ENCODE measurements at places on chromosomes 2 and 18.

DNA sequence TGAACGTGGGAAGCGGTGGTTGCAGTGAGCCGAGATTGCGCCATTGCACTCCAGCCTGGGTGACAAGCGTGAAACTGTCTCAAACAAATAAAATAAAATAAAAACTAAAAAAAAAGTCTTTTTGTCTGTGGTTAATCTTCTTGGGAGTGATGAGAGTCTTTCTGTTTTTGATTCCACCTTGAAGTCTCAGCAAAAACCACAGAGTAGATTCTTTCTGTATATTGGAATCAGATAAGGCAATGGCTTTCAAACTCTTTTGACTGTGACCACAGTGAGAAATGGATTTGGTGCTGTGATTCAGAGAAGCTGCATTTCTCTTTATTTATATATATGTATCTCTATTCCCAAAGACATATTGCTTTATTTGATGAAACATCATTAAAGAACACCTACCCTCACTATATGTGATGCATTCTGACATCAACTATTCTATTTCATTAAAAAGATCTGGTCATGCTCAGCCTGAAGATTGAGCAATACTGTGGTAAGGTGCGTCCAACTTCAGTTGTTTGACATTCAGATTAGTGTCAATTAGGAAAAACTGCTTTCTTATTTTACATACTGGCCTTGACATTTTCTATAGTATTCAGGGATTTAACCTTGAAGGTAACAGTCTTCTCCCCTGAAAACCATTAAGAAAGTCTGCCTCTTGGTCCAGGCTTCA, 15.6 kb downstream of the HRH4 start:
- no peak for DNase-seq

- DNase-seq, result no peak
Observed at GRCh38 chr2:231132129-231132528, 7.3 kb upstream of the HTR2B start.

DNA sequence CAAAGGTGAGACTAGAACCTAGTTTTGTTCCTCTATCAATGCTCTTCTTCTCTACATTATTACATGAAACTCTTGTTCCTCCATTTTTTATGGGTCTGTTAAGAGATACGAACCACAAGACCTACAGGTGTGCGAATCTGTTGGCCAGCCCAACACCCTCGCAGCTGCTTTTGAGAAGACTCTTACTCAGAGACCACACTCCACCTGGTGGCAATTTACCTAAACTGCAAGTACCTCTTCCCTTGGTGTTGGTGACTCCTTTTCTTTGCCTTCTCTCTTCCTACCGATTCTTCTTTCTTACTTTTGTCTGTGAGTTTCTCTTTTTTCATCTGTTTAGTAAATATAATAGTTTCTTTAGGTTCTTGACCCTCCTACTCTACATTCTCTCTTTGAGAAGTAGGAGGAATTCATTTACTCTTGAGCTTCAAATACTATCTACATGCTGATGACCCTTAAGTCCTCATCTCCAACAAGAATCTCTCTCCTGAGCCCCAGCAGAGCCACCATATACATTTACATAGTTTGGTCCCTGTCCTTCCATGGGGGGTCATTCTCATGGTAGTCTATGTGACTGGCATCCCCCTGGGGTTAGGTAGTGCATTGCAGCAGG, 81.8 kb upstream of the GAREM1 start:
- peak; percentile 68 for DNase-seq

DNA sequence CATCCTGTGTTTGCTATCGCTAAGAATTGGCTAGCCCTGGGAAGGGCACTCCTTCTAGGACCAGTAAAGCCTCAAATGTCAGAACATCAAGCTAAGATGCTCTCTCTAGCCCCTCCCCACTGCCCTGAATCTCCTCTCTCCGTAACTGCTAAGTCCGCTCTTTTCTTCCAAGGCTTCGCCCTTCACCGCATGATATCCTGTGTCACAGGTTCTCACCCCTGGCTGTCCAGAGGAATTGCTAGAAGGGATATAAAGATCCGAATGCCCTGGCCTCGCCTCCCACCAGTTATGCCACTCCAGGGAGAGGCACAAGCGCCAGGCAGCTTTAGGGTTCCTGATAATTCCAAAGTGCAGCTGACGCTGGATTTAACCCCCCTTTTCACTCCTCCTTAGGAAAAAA, 17.1 kb upstream of the GPR45 start:
- no peak for DNase-seq

DNA sequence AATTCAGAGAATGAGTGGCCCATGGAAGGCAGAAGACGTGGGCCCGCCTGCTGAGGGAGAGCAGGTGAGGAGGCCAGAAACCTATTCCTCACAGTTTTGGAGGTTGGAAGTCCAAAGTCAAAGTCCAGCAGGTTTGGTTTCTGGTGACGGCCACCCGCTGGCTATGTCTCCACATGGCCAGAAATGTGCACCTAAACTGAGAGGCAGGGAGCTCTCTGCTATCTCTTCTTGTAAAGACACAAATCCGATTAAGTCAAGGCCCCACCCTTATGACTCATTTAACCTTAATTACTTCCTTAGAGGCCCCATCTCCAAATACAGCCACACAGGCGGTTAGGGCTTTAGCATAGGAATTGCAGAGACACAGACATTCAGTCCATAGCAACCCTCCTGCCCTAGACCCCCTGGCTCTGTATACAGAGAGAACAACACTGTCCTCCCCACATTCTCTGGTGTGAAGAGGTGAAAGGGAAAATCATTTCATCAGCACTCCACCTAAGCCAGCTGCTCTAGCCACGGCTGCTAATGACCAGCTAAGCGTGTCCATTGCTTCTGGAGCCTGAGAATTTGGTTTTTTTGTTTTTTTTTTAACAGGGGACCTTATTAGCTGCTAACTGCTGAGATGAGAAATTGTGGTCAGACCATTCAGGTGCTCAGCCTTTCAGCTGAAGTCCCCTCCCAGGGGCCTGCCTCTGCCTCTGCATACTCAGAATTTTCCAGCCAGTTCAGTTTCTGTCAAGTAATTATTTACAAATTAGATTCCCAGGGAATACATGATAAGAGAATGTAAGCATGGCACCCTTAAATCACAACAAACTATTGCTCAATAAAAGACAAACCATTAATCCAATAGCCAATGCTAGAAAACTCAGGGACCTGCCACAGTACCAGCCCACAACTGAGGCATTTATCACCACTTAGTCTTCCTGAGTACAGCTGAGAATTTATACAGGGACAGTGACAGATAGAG, 368.7 kb upstream of the ID2 start:
- DNase-seq, result peak; percentile 54

DNA sequence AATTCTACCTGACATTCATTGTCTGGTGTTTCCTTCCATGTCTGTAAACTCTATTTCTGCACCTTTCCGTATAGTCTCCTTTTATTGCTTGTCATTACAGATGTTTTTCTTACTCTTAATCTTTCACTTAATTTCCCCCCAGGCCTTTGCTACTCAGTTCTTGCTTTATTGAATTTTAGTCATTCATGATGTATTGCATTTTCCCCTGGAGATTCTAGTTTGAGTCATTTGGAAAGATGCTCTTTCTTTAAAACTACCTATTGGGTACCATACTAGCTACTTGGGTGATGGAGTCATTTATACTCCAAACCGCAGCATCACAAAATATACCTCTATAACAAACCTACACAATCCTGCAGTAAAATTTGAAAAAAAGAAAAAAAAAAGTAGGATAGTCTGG, 27.2 kb upstream of the LPIN2 start:
- no peak for DNase-seq

GRCh38 chr2:71003966-71004755, 9.5 kb upstream of the TEX261 start:
- DNase-seq, result no peak

- no peak for DNase-seq
Observed at GRCh38 chr18:79366177-79367094, 29.3 kb upstream of the NFATC1 start.

GRCh38 chr18:50880119-50880465, 1.2 kb downstream of the ME2 start:
- DNase-seq, result peak; percentile 3

DNA sequence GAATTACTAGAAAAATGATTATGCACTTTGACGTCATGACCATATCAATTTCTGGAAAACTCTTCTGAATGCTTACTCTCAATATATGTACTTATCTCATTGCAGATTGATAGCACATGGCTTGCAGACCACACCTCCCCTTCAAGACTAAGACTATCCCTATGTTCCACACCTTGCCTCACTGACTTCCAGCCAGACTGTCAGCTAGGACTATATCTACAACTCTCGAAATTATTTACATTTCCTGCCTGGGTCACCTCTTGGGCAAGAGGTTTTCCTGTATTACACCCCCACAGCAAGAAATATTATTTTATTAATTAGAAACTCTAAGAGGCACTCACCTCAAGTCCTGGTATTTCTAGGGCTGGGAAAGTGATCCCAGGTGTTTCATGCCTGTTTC, 236.6 kb downstream of the CYRIA start:
- no peak for DNase-seq

GRCh38 chr2:124343827-124344498, 318.9 kb downstream of the CNTNAP5 start:
- DNase-seq, result no peak

DNA sequence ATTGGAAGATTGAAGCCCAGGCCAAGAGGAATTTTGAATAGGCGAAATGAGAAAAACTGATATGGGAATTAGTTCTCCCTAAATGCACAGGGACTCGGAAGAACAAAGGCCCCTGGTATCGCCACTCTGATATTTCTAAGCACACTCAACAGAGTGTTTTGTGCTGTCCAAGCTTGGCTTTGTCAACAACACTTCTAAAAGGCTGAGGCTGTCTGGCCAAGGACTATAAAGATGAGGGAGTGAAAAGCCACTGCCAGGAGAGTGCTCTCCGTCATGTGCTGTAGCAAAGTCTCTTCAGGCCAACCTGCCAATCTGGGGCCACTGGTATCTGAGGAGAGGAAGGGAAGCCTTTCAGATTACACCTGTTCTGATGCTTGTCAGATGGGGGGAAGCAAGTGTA, 611.2 kb upstream of the PIK3C3 start:
- no peak for DNase-seq

DNA sequence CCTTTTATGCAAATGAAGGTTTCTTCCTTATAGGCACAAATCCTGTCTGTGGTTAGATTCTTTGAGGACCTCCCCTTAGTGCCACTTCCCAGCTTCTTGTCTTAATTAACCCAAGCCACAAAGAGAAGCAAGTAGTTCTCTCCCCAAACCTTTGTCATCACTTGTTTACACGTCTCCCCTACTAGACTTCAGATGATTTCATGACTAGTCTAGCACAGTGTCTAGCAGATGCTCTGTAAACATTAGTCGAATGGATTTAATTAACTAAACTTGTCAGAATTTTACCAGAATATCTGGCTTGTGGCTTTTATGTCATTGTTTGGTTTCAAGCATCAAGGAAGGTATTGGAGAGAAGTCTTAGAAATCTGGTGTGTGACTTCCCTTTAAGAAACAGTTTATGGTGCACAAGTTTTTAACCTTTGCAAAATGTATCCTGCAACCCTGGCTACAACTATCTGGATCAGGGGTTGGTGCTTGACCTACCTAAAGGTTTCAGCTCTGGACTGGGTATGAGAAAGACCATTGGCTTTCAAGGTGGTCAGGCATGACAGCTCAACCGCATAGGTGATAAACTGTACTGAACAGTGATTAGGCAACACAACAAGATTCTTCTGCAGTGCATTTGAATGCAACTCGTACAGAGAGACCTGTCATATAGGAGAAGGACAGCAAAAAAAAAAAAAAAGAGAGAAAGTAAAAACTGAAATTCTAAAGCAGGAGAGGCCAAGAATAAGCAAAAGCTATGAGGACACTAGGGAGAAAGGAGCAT, 93.2 kb upstream of the CCDC150 start:
- no peak for DNase-seq

- DNase-seq, result no peak
Observed at GRCh38 chr2:195537811-195538210, 119.2 kb upstream of the SLC39A10 start.

- DNase-seq, result no peak
Observed at GRCh38 chr2:237065071-237065377, 20.7 kb upstream of the COPS8 start.
